Testis (tissue), 5 donors: ENCODE measurements at places on chromosomes 11 and 22. TPM values are rescaled to one million over a fixed set of nuclear protein-coding genes. Genes with fewer than 3 reads are reported as not detected.

The OR4D9 gene
- polyA plus RNA-seq = not detected

The TPST2 gene
- 32.8 TPM for polyA plus RNA-seq

The TUB gene
- 8.9 TPM for polyA plus RNA-seq

The KRTAP5-2 gene
- polyA plus RNA-seq = not detected

The ANKK1 gene
- 2.5 TPM for polyA plus RNA-seq
